Tongue (tissue), 3 donors: ENCODE measurements at places on chromosomes 5 and 9. TPM values are rescaled to one million over a fixed set of nuclear protein-coding genes. Genes with fewer than 3 reads are reported as not detected.

- peak; percentile 81 for DNase-seq
These were observed 183.2 kb downstream of the FRMD3 start for GRCh38 chr9:83355024-83355444.

DNA sequence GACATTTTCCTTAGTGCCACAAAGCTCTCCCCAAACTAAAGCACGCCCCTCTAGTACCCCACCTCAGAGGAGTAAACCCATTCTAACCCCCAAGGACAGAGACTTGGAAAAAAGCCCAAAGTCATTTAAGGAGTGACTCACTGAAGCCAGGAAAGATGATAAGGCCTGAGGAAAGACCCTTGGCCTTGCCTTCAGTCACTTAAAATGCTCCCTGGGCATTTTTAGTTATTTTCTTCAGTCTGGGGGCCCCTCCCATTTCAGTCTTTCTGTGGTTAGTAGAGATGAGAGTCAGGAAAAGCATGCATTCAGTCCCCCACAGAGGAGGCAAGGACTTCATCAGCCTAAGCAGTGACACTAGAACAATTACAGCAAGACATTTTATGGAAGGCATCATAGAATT, 13.7 kb upstream of the TLX3 start:
- DNase-seq: no peak

The NUTM2F gene
- not detected for total RNA-seq

The ANKRD20A1 gene
- not detected for total RNA-seq

- DNase-seq: no peak
These were observed 176.7 kb upstream of the TBC1D2 start for GRCh38 chr9:98432134-98432533.

The FAM169A gene
- total RNA-seq: 1.8 TPM

- no peak for DNase-seq
These were observed 29.6 kb upstream of the ASS1 start for GRCh38 chr9:130414910-130415746.

The PCSK5 gene
- 35.1 TPM for total RNA-seq

The GPR21 gene
- 2.6 TPM for total RNA-seq

DNA sequence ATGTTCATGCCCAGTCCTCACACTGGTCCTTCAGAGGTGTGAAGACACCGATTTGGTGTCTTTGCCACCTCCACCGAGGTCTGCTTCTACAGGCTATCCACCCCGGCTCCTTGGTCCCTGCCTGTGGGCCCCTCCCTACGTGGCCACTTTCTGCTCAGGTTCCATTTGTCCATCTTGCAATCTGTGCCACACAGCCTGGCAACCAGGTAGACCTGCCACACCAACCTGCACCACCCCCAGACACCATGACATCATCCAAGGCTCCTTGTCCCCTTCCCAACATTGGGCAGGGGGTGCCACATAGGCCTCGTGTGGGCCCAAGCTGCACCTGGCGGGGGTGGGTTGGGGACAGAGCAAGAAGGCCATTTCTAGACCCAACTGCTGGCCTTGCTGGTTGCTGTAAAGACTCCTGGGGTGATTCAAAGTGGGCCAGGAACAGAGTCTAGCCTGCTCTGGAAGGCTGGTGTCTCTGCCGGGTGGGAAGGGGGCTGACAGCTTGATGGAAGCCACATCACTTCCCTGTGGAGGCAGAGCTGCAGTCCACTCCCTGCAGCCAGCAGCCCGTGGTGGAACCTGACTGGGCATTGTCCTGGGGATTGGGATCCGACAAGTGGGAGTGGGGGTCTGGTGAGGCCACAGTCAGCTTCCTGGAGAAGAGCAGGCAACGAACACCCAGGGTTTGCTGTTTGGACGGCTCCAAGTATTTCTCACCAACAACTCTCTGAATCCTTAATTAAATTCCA, 65.8 kb upstream of the SLC25A51 start:
- DNase-seq: no peak

The TMEM267 gene
- total RNA-seq: 12.2 TPM

GRCh38 chr5:181153814-181154213, 6.4 kb downstream of the OR2V2 start:
- no peak for DNase-seq
